ENCODE measurements at places on chromosomes 5 and 9.

DNA sequence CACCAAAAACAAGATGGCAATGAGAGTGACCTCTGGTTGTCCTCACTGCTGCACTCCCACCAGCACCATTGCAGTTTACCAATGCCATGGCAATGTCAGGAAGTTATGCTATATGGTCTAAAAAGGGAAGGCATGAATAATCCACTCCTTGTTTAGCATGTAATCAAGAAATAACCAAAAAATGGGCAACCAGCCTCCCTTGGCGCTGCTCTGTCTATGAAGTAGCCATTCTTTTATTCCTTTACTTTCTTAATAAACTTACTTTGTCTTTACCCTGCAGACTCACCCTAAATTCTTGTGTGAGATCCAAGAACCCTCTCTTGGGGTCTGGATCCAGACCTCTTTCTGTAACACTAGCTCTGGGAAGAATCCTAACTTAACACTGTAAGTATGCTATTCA, 127.4 kb upstream of the IFNE start:
- no peak for DNase-seq

DNA sequence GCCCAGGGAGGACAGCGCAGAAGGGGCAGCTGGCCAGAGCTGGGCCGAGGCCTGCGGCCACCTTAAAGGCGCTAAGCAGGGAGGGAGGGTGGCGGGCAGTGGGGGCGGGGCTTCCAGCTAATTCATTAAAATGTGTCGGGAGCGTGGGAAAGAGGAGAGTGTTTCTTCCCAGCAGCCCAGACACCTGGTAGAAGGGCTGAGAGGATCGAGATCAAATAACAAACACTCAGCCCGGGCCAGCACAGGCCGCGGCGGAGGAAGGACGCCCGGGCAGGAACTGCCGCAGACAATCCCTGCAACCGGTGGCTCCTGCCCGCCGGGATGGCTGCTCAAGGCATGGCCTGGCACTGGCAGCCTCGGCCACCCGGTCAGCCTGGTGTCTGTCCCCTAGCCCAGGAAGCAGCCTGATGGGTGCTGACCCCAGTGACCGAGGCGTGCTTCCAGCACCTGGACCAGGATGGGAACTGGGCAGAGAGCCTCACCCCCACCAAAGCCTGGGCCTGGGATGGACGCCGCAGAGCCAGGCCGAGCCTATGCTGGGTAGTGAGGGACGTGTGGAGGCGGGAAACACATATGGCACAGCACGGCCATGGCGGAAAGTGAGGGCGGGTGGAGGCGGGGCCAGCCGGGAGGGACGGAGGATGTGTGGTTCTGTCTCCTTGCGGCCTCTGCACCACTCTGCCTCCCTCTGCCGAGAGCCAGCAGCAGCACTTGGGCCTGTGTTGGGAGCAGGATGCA, 3.2 kb upstream of the NRARP start:
- DNase-seq: peak; percentile 63

GRCh38 chr9:126329476-126330275, 3.0 kb downstream of the MVB12B start:
- DNase-seq: no peak

DNA sequence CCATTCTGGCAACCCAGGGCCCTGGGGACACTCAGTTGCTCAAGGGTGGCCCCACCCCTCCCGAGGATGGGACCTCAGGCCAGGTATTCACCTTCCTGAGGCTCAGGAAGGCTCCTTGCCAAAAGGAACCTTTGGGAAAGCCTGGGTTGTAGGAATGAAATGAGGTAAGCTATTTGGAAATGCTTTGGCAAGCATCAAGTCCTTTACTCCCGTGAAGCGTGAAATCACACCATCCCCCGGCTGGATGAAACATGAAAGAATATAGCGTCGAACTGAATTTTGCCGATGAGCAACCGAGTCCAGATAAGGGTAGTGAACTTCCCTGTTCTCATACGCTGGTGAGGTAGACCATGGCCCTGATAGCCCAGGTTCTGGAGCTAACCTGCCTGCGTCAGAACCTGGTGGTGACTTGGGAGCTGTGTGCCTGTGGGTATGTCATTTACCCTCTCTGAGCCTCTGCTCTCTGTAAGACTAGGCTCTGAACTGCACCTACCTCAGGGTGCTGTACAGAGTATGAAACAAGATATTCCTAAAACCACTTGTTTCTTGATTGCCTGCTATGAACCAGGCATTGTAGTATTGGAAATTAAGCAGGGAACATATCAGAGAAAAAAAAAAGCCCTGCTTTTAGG, 105.3 kb upstream of the BOD1 start:
- DNase-seq: no peak

GRCh38 chr5:31987985-31988710, 186.0 kb downstream of the GOLPH3 start:
- no peak for DNase-seq

- no peak for DNase-seq
These were observed 68.1 kb downstream of the GDA start for GRCh38 chr9:72217306-72217842.

DNA sequence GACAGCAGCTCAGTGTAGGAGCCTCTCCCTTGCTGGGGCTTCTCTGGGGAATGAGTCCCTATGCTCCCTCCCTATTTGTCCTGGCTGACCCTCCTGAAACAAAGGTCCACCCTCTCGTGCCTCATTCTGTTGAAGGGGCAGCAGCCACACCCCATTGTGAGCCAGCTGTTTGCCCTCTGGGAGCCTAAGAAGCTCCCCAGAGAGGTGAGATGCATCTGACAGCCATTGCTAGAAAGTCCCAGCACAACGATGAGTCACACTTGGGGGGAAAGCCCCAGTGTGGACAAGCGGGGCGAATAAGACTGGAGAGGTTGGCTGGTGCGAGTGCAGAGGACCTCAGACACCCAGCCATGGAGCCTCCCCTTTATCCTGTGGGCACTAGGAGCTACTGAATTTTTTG, 101.4 kb downstream of the PPARGC1B start:
- DNase-seq: peak; percentile 53
